ENCODE measurements at places on chromosomes 11 and 22.

DNA sequence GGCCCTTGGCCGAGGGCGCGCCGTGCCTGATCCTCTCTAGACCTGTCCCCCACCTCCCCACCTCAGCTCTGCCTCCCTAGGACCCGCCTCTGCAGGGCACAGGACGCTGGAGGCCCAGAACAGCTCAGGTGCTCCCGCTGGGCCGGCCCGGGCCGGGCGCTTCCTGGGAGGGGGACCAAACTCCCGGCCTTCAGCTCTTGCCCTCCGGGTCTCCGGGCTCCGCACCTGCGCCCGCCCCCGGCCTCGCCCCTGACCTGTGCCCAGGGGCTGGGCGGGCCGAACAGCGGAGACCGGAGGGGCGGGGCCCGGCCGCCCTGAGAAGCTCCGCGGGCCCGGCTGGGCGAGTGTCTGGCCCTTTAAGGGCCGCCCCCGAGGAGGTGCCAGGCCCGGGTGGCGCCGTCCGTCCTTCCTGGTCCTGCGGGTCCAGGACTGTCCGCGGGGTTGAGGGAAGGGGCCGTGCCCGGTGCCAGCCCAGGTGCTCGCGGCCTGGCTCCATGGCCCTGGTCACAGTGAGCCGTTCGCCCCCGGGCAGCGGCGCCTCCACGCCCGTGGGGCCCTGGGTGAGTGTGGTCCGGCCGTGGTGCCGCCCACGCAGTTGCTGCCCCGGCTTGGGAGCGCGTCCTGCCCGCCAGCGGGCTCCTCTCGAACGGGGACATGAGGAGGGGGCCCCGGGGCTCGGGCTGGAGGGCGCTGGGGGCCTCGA lies at the start of gene SSH3:
Gene SSH3 (plus strand): TSS at position 399 of the 703 bp plus-strand sequence. CDS start 96 bp downstream, at position 495.
- no peak for DNase-seq

GRCh38 chr11:65426839-65427690 lies 4.5 kb downstream of the NEAT1 start:
- no peak for DNase-seq

GRCh38 chr11:60970369-60970774 lies 1.1 kb upstream of the CD6 start:
- DNase-seq, result peak; percentile 55

DNA sequence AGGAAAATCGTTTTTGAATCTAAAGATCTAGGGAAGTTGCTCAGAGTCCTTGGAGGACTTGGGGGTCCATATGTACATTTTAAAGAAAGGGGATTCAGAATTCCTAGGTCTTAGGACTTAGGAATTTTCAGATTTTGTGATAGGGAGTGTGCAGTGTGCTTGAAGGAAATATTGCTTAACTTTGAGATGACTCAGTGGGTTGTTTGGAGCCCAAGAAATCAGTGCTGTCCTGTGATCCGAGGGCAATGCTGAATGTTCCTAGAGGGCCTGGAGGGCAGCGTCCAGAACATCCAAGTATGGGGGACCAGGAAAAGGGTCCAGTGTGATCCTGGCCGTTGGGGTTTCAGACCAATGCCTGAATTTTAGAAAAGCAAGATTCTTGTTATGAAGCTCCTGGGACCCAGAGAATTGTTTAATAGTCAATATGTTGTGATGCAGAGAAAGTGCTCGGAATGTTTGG lies 3.1 kb upstream of the IGF2 start:
- no peak for DNase-seq

GRCh38 chr11:76095891-76096290 lies 110.4 kb downstream of the WNT11 start:
- DNase-seq, result no peak
